Psoas muscle (tissue), 8 donors: ENCODE measurements at places on chromosomes 6 and 20. TPM values are rescaled to one million over a fixed set of nuclear protein-coding genes. Genes with fewer than 3 reads are reported as not detected.

DNA sequence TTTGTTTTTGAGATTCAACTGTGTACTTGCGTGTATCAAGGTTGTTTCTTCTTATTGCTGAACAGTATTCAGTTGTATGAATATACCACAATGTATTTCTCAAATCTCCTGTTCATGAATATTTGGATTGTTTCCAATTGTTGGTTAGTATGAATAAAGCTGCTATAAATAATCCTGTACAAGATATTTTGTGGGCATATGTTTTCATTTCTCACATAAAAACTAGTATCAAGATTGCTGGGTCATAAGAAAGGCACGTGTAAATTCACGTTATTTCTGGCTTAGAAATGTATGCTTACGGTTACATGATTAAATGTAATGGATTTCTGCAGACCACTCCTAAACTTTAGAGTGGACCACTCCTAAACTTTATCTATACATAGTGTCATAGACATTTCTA lies 96.6 kb downstream of the BTBD3 start:
- DNase-seq = no peak

DNA sequence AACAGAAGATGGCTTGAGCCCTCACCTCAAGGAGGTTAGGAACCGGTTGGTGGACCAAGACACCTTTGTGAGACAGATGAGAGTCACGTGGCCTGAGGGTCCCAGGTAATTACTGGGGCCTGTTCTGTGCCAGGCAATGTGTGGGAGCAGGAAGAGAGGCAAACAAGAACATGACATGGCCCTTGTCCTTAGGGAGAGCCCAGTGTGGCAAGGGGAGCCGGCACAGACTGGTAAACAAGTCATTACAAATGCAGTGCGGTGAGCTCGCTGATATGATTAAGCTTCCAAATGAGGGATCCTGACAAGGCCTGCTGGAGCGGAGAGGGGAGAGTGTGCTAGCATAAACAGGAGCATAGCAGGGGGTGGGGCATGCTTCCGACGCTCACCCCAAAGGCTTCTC lies 55.6 kb downstream of the ZNF831 start:
- DNase-seq = no peak

The DNAH8 gene
- total RNA-seq = 0.02 TPM

DNA sequence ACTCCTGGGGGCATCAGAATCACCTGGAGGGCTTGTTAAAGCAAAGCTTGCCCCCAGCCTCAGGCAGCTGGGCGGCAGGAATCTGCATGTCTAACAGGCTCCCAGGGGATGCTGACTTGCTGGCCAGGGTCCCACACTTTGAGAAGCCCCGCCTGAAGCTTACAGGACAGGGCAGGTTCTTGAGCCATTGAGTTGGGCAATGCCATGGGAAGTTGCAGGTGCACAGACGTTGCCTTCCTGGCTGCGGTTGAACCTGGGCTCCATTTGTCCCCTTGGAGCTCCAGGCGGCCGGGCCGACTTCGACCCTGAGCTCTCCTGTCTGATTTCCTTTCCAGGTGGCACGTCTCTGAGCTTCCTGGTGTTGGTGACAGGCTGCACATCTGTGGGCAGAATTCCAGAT lies 46.8 kb downstream of the SYNJ2 start:
- no peak for DNase-seq

DNA sequence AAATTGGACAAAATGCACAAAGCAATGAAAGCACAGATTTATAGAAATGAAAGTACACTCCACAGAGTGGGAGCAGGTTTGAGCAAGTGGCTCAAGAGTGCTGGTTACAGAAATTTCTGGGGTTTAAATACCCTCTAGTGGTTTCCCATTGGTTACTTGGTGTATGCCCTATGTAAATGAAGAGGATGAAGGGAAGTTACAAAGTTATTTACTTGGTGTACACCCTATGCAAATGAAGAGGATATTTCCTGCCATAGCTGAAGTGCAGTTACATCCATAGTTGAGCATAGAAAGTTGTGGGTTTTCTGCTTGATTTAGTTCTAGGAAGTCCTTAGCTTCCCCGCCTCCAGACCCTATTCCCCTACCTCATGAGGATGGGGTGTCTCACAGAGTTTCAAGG lies 22.7 kb downstream of the BCAS1 start:
- no peak for DNase-seq

- no peak for DNase-seq
Observed at GRCh38 chr6:156131221-156131903, 645.8 kb upstream of the ARID1B start.

GRCh38 chr6:3381233-3381921 lies 75.5 kb downstream of the SLC22A23 start:
- no peak for DNase-seq

The ENPP1 gene
- 1.6 TPM for total RNA-seq

The HM13 gene
- total RNA-seq = 42.1 TPM

The EEF1A2 gene
- 1,988 TPM for total RNA-seq

The TMEM244 gene
- total RNA-seq = not detected

GRCh38 chr6:31575952-31576685 lies 754 bp downstream of the TNF start:
- no peak for DNase-seq

The SNX14 gene
- 17.5 TPM for total RNA-seq

The APCDD1L gene
- total RNA-seq = 0.15 TPM

GRCh38 chr6:89729818-89730217 lies 89.8 kb downstream of the MDN1 start:
- no peak for DNase-seq

DNA sequence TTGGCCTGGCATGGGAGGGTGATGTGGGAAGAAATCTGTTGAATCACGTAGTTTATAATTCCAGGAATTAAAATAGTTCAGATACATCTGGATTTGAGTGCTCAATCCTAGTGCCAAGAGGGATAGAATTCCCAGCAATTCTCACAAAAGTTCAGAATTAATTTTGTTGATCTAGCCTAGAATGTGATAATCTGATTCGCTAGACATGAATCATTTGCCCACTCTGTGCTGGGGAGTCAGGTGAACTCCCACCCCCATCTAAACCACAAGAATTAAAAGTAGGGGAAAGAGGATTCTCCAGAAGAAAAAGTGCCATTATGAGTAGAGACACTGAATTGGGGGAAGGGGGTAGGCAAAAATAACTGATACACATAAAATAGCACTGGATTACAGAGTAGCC lies 85.0 kb downstream of the LIN28B start:
- no peak for DNase-seq

- no peak for DNase-seq
Observed at GRCh38 chr6:161228921-161229591, 44.8 kb downstream of the AGPAT4 start.
